ENCODE measurements at places on chromosomes 4 and X. TPM values are rescaled to one million over a fixed set of nuclear protein-coding genes. Genes with fewer than 3 reads are reported as not detected.
A peak's percentile ranks its signal among the peaks of the same experiment; 100 is the strongest.

Gene CTSO
- total RNA-seq = 1.6 TPM

Gene LNX1
- total RNA-seq = 22.3 TPM

DNA sequence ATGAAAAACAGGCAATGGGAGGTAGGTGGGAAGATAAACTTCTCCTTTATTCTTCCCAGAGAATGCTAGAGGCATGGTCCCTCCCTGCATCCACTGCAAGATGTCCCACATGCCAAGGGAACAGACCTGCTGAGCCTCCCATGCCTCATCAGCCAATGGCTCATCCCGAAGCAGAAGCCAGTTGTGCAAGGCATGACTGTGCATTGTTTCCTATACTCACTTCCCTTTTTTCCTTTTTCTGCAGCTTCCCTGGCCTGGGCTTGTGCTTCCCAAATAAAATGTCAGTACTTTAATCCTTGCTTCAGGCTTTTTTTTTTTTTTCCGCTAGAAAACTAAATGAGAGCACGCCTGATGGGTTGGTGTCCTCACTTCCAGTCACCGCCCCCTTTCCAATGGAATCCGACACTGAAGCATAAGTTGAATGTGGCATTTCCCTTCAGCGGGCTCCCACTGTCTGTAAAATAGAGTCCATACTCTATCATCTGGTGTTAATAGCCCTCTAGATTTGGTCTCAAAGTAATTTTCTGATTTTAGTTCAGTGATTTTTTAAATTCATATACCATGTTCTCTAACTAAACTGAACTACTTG is 239.0 kb upstream of the JADE1 start:
- peak; percentile 1 for DNase-seq

Gene CD38
- 2.2 TPM for total RNA-seq

GRCh38 chrX:22516893-22517292 is 244.2 kb downstream of the CBLL2 start:
- DNase-seq = no peak

DNA sequence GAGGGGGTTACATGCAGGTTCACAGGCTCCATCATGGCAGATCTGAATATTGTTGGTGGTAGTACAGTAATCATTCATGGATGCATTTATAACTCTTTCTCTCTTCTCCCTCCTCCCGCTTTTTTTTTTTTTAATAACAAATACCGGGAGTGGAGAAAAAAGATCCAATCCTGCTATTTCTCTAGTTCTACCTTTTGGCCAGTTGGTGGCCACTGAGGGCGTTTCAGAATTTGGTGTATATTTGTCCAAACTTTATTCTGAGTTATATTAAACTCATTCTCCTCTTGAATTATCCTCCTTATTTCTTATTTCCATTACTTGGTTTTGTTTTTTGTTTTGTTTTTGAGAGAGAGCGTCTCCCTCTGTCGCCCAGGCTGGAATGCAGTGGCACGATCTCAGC is 74.8 kb downstream of the HMGB2 start:
- DNase-seq = no peak
